ENCODE measurements at places on chromosomes 5 and 9.

DNA sequence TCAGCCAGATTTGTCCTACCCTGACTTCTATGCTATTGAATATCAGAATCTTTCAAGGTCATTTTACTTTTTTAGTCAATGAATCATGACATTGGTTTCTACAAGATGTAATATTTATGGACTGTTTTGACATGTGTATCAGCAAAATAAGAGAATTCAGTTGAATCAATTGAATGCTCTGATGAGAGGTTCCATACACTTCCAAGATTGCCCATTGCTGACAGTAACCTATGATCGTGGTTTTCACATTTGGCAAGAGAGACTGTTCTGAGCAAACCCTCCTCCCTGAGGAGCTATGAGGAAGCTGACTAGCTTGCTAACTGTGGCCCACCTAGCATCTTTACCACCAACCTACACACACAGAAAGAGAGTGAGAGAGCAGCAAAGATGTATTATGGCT, 56.7 kb upstream of the FST start:
- DNase-seq = no peak

- no peak for DNase-seq
Observed at GRCh38 chr5:1831257-1831656, 30.1 kb downstream of the NDUFS6 start.

DNA sequence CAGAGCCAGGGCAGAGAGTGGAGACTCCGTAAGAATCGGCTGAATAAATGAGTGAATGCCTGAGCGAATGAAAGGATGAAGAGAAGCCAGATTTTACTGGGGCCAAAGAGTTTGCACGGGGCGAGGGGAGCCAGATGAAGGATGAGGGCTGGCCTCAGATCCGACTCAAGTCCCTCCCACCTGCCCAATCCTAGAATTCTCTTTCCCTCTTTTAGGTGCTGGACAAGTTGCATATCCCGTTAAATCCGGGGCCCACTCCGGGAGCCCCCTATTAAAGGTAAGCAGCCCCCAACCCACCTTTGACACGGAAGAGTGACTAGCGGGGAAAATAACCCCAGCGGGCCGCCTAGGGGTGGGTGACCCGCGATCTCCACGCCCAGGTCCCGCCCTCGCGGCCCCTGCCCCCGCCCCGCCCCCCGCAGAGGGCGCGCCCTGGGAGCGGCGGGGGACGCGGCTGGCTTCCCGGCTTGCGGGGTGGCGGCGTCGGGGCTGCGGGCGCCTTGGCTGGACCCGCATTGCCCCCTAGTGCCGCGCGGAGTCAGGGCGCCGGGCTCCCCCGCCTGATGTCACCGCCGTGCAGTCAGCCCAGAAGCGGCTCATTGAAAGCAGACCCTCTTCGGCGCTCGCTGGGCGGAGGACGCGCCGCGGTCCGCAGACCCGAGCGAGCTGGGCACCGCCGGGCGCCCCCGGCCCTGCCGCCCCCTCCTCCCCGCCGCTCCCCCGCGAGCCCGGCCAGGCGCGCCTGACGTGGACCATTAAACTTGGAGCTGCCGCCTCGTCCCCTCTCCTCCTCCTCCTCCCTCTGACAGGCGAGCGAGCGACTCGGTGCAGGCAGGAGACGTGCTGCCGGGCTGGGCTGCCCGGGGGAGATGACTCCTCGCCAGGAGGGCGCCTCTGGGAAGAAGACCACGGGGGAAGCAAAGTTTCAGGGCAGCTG, at the start of gene ADRA1B:
Gene ADRA1B, plus strand, starts transcription at position 579 of the 937 bp plus-strand sequence. CDS start 424 bp downstream, outside the sequence.
- peak; percentile 90 for DNase-seq

GRCh38 chr5:56247592-56247991, 14.5 kb upstream of the ANKRD55 start:
- peak; percentile 69 for DNase-seq

GRCh38 chr5:173281910-173282309, 46.3 kb downstream of the STC2 start:
- peak; percentile 36 for DNase-seq

- peak; percentile 83 for DNase-seq
Observed at GRCh38 chr9:76510041-76510440, 51.1 kb downstream of the GCNT1 start.

DNA sequence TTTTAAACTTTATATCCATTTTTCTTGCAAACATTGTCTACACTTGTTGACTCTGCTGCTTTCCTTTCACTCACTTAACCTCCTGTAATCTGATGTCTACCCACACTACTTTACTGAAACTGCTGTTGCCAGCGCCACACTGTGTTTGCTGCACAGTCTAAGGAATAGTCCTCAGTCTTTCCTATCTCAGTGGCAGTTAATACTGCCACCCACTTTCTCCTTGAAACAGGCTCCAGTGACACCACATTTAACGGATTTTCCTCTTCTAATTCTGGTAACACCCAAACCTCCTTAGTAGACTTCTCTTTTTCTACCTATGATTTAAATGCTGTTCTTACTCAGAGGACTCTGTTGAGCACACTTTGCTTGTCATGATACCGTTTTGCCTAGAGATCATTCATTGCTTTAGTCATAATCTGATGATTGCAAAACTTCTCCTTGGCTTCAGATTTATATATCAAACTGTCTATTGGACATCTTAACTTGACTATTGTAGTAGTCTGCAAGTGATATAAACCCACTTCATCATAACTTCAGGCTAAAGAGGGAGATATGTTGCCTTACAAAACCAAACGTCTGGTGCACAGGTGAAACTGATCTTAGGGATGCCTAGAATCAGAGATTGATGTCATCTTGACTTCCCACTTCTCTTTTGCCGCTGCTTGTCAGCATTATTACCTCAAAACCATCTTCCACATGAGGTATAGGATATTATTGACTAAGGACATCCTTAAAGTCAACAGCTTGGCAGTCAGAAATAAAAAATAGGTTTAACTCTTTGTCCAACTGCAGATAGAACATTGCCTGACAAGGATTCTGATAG, 94.1 kb downstream of the CDC42SE2 start:
- no peak for DNase-seq

DNA sequence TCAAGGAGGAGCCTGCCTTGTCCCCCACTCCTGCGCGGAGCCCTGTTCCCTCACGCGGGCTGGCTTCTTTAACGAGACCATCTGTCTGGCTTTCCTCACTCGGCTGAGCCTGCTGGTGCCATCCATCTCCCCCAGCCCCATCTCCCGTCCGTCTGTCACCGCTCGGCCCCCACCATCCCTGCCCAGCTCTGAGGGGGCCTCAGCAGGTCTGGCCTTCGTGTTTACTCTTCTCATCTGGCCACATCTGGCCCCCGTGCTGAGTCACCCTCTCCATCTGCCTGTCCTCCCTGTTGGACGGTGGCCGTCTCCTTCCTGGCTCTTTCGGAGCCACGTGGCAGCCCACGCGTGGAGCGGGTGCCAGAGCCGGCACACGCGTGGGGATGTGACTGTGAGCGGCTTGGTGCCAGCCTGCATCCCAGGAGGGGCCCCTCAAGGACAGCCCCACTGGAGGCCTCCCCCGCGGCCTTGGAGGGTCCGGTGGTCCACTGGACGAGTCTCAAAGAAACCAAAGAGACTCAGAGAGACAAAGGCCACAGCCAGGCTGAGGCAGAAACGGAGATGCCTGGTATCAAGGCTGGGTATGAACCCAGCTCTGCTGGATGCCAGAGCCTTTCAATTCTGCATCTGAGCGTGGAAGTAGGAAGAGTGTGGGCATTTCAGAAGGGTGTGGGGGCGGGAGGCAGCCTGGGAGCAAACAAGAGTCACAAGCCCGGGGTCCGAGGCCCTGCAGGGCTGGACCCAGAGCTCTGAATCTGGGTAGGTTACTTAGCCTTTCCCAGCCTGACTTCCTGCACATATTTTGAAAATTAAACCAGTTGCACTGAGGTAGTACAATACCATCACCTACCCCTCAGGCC, 76.7 kb upstream of the UNC5A start:
- peak; percentile 10 for DNase-seq

- peak; percentile 13 for DNase-seq
Observed at GRCh38 chr5:158485047-158485446, 614.7 kb downstream of the EBF1 start.

- no peak for DNase-seq
Observed at GRCh38 chr5:97111616-97112015, 30.8 kb downstream of the LIX1 start.

- no peak for DNase-seq
Observed at GRCh38 chr5:116702776-116703175, 128.2 kb upstream of the SEMA6A start.

- DNase-seq = peak; percentile 50
Observed at GRCh38 chr9:127570533-127571111, 41.5 kb upstream of the STXBP1 start.

GRCh38 chr5:96198356-96199058, 234.5 kb downstream of the PCSK1 start:
- peak; percentile 28 for DNase-seq

DNA sequence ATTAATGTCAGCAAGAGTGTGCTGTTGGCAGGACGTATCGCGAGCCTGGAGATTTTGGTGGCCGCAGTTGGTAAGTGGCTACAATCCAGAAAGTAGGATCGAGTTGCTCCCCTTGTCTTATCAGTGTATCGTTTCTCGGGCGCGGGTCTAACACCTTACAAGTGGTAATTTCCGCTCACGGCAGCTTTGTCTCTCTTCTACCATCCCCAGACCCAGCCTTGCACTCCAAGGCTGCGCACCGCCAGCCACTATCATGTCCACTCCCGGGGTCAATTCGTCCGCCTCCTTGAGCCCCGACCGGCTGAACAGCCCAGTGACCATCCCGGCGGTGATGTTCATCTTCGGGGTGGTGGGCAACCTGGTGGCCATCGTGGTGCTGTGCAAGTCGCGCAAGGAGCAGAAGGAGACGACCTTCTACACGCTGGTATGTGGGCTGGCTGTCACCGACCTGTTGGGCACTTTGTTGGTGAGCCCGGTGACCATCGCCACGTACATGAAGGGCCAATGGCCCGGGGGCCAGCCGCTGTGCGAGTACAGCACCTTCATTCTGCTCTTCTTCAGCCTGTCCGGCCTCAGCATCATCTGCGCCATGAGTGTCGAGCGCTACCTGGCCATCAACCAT, 1.1 kb downstream of the PTGER4 start:
- no peak for DNase-seq

DNA sequence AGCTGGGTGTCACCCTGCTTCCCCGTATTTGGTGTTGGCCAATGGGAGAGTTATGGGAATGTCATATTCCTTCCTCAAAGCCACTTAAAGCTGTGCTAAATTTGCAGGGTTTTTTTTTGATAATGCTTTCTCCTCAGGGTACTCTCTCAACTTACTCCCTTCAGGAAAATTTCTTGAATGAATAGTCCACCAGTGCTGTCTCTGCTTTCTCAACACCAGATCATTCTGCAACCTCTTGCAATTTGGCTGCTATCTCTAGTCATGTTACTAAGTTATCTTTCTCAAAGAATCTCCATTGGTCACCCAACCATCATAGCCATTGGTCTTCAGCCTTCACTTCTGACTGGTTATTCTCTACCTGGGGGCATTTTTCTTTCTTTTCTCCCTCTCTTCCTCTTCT, 13.4 kb upstream of the TNFAIP8 start:
- DNase-seq = no peak
